ENCODE measurements at places on chromosomes 12 and 14.

DNA sequence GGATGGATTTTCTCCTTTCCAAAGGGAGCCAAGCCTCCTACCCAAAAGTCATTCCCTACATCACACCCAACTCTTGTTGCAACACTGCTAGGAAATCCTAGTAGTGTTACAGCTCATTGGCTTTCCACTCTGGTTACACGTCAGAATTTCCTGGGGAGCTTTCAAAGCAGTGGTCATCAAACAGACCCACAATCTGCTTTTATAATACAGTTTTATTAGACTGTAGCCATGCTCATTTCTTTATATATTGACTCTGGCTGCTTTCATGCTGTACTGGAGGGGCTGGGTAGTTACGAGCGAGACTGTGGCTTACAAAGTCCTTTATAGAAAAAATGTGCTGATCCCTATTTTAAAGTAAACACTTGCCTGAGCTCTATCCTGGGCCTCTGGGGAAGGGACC is 34.3 kb downstream of the ZFYVE26 start:
- no peak for DNase-seq

DNA sequence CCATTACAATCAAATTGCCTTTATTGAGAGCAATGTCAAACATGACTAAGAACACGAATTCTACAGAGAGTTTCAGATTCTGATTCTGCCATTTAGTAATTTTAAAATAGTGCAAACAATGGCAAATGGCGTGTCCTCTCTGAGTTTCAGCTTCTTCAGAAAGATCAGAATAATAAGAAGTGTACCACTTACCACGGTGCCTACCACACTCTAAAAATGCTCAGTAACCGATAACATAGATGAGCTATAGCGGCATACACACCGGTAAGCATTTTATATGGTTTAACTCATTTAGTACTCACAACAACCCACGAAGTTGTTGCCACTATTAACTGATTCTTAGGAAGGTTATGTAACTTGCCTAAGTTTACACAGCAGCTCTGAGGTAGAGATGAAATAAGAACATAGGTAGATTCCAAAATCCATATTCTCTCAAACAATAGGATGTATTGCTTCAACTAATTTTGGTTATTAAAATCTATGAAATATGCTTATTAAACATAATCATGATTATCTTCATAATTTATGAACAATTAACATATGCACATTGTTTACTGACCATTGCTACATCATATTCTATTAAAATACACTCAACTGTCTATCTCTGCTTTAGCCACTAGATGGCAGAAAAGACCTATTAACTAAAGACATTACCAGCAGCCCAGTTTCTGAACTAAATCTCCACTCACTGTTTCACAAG is 38.3 kb downstream of the SLC6A15 start:
- no peak for DNase-seq

GRCh38 chr14:68924186-68925158 is 54.6 kb downstream of the ACTN1 start:
- peak; percentile 32 for DNase-seq

- DNase-seq = no peak
Observed at GRCh38 chr14:65790172-65790815, 377.8 kb downstream of the FUT8 start.

DNA sequence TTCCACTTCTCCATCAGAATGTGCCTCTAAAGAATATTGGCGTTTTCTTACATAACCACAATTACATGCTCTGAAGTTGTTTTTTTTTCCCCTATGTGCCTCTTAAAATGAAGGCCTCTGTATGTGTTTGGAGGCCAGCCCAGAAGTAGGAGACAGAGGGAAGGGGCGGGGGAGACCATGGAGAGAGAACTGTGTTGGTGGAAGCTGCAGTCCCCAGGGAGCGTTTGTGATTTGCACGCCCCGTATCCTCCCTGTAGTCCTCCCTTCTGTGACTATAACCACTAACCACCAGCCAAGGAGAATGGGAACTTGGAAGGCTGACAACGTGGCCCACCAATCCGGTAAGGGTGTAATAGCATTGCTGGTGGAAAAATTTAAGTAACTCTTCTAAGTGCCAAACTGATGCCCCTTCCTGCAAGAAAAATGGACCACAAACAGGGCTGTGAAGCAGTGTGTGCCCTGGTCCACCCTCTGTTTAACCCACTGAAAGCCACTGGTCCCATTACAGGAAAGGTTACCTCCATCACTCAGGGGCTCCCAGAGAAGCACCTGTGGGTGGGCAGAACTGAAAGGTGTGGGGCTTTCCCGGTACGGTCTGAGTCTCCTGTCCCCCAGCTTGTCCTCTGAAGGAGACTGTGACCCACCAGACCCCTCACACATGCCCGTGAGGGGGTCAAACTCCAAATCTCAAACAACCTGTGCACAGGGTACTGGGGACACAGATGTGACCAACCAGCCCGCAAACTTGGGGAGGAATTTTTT is 36.8 kb downstream of the CCDC88C start:
- no peak for DNase-seq

DNA sequence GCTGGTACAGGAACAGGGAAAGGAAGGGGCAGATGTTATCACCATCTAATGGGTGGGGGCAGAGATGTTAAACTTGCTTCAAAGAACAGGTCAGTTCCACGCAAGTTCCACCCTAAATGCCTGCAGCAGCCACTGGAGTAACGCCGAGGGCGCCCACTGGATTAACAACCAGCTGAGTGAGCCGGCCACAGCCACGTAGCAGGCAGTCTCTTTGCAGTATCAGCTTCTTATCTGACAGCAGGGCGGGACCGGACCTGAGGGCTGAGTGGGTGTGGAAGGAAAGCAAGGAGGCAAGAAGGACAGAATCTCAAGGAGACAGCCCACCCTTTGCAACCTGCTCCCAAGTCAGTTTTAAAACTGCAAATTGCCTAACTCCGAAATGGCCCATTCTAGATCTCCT is 38.4 kb upstream of the FOXN3 start:
- no peak for DNase-seq

DNA sequence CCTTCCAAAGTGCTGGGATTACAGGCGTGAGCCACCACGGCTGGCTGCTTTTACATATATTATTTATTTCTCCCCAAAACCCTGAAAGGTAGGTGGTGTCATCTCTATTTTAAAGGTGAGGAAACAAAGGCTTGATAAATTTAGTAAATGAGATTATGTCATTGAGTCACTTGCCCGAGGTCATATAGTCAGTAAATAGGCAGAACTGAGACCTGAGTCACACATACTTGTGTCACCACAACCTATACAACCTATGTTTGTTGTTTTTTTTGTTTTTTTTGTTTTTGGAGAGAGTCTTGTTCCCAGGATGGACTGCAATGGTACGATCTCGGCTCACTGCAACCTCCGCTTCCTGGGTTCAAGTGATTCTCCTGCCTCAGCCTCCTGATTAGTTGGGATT is 12.8 kb downstream of the TSFM start:
- no peak for DNase-seq
